ENCODE measurements at places on chromosomes 12 and 14. TPM values are rescaled to one million over a fixed set of nuclear protein-coding genes. Genes with fewer than 3 reads are reported as not detected.

The P2RX2 gene
- polyA plus RNA-seq: not detected

The ARHGEF40 gene
- polyA plus RNA-seq: not detected

The PAX9 gene
- not detected for polyA plus RNA-seq

The TAS2R13 gene
- not detected for polyA plus RNA-seq

The ADAM20 gene
- not detected for polyA plus RNA-seq

The AREL1 gene
- polyA plus RNA-seq: 15.6 TPM

Measured in IgD-negative memory B cell (primary cell).